Activated T-cell treated with anti-CD3 and anti-CD28 coated beads for 48 hours (primary cell): ENCODE measurements at places on chromosomes 7 and 10.
A peak's percentile ranks its signal among the peaks of the same experiment; 100 is the strongest.

- no peak for DNase-seq
Measured at GRCh38 chr7:29434380-29434768, 129.3 kb upstream of the PRR15 start.

- DNase-seq, result no peak
Measured at GRCh38 chr10:17240616-17241015, 12.6 kb downstream of the VIM start.

DNA sequence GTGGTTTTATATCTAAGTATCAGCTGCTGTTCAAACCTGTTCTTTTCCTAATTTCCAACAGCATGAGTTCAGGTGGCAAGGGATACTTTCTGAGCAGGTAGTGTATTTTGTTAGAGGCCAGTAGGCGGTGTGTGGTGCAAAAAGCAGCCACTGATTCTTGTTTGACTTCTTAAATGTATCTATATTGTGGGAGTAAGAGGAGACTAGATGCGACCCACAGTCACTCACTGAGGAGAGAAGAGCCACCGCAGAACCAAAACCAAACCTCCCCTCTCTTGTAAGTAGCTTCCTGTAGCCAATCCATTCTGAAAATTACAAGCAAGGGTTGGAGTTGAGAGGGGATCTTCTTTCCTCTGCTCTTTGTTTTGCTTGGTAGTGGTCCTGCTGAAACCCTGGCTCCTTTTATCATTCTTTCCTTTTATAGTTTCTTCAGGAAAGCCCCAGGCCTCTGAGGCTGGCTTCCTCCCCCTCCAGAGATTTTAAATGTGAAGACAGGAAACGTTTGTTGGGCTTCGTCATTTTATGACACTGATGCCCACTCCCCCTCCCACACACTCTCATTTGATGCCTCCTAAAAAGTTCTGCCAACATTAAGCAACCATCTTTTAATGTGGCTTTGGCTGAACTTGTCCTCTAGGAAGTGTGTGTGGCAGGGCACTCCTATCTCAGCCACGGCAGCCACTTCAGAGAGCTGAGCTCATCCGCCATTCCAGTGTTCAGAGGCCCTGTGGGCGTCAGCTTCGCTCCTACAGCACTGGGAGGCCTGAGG lies 566.0 kb downstream of the SUGCT start:
- DNase-seq, result no peak

DNA sequence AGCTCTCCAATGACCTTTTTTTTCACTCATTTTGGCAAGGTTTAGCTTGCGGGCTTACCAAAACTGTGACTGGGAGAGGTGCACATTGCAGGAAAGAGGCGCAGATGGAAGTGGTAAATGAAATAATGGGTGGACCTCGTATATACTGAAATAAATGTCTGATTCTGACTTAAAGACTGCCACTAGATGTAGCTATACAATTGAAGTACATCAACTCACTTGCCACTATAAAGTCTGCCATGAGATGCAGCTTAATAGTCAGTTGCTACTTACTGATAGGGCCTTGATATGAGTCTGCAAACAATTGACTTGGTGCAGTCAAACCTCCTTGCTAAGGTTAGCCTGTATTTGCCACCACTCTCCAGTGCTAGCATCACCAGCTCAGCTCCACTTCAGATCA lies 525.9 kb upstream of the MBL2 start:
- no peak for DNase-seq

GRCh38 chr10:74039561-74040145 lies 41.7 kb downstream of the VCL start:
- DNase-seq, result no peak

DNA sequence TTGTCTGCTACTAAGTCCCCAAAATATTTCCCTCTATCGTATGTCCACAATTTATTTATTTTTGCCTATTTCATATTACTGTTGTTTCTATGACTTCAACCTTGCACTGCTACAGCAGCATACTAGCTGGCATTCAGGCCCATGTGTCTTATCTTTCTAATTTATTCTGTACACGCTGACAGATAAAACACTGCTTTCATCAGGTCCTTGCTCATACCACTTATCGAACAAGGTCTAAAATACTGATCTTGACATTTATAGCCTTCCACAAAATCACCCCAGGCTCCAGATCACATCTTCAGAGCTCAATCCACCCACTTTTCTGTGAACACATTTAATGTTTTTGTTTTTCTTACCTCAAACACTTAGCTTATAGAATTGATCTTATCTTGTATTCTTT lies 374.6 kb downstream of the THSD7A start:
- no peak for DNase-seq

DNA sequence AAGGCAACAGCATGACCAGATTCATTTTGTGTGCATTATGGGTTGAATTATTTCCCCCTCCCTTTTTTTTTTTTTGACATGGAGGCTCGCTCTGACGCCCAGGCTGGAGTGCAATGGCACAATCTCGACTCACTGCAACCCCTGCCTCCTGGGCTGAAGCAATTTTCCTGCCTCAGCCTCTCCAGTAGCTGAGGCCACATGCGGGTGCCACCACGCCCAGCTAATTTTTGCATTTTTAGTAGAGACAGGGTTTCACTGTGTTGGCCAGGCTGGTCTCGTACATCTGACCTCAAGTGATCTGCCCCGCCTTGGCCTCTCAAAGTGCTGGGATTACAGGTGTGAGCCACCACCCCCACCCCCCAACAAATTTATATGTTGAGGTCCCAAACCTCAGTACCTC lies 42.0 kb downstream of the ZNF783 start:
- DNase-seq, result no peak

- DNase-seq, result no peak
Measured at GRCh38 chr7:89334797-89335196, 539.3 kb upstream of the TEX47 start.

GRCh38 chr10:63766745-63767137 lies 245.5 kb downstream of the REEP3 start:
- no peak for DNase-seq

DNA sequence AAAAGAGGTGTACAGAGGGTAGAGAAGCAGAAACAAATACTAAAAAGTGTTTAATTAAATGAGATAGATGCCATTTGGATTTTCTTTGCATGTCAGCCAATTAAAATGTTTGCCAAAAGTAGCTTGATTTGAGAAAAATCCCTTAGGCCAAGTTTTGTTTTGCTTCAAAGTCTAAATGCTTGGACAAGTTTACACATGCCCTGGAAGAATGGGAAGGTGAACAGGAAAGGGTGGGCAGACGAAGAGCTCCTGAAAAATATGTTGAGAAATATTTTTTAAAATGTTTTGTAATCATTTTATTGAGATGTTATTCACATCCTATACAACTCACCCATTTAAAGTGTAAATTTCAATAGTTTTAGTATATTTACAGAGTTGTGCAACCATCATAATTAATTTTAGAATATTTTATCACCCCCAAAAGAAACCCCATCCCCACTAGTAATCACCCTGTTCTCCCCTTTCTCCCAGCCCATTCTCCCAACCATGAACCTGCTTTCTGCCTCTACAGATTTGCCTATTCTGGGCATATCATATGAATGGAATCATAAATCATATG lies 98.5 kb upstream of the ANK3 start:
- no peak for DNase-seq

DNA sequence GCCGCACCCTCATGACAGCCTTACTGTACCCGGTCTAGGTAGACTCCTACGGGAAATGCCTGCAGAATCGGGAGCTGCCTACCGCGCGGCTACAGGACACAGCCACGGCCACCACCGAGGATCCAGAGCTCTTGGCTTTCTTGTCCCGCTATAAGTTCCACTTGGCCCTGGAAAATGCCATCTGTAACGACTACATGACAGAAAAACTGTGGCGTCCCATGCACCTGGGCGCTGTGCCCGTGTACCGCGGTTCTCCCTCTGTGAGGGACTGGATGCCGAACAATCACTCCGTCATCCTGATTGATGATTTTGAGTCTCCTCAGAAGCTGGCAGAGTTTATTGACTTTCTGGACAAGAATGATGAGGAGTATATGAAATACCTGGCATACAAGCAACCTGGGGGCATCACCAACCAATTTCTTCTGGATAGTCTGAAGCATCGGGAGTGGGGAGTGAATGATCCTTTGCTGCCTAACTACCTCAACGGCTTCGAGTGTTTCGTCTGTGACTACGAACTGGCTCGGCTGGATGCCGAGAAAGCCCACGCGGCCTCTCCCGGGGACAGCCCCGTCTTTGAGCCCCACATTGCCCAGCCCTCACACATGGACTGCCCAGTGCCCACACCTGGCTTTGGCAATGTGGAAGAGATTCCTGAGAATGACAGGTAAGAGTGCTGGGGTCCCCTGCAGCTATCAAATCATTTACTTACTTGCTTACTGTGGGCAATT lies 8.5 kb upstream of the CHCHD1 start:
- no peak for DNase-seq

DNA sequence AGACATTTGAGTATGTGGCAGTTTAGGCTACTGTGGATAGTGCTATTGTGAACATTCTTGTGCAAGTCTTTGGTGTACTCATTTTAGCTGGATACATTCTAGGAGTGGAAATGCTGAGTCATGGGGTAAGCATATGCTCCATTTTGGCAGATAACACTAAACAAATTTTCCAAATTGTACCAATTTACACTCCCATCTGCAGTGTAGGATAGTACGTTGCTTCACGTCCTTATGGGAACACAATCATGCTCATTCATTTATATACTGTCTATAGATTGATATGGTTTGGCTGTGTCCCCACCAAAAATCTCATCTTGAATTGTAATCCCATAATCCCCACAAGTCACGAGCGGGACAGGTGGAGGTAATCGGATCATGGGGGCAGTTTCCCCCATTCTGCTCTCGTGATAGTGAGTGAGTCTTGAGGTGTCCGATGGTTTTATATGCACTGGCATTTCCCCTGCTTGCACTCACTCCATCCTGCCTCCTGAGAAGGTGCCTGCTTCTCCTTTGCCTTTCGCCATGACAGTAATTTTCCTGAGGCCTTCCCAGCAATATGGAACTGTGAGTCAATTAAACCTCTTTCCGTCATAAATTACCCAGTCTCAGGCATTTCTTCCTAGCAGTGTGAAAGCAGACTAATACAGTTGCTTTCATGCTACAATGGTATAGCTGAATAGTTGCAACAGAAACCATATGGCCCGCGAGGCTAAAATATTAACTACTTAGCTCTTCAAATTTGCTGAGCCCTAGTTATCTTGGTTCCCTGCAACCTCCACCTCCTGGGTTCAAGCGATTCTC lies 25.6 kb downstream of the RNF216 start:
- no peak for DNase-seq

GRCh38 chr10:110056822-110057221 lies 49.0 kb downstream of the ADD3 start:
- no peak for DNase-seq

GRCh38 chr7:145175366-145175765 lies 339.5 kb upstream of the TPK1 start:
- DNase-seq, result no peak

DNA sequence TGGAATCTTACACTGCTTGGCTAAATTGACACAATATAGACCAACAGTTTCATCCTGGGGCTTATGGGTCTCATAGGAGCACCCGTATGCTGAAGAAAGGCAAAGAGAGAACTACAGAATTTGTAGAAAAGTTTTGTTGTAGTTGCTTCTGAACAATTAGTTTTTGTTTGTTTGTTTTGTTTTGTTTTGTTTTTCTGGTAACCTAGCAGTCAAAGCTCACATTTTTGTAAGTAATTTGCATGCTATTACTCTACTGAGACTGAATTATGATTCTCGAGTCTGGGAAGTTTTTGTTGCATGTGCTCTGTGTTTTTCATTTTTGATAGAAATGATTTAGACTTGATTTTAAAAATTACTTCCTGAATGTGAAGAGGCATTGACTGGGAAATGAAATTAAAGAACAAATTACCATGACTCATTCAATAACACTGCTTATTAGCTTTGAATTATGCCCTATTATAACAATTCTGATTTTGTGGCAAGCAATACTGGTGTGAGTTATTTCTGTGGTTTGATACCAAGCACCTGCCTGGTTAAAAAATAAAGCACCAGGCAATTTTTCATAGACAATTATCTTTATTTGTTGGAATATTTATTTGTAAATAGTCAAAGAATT lies 438 bp downstream of the LSMEM1 start:
- DNase-seq, result no peak

GRCh38 chr7:104231054-104232046 lies 23.5 kb upstream of the ORC5 start:
- peak; percentile 10 for DNase-seq

DNA sequence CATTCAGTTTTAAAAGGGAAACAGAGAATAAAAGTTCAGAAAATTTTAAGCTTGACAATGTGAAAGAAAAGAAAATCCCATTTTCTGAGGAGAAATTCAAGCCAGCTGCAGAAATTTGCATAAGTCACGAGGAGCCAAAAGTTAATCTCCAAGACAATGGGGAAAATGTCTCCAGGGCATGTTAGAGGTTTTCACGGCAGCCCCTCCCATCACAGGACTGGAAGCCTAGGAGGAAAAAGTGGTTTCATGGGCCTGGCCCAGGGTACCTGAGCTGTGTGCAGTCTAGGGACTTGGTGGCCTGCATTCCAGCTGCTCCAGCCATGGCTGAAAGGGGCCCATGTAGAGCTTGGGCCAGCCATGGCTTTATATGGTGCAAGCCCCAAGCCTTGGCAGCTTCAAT lies 59.6 kb upstream of the NXPH1 start:
- no peak for DNase-seq

DNA sequence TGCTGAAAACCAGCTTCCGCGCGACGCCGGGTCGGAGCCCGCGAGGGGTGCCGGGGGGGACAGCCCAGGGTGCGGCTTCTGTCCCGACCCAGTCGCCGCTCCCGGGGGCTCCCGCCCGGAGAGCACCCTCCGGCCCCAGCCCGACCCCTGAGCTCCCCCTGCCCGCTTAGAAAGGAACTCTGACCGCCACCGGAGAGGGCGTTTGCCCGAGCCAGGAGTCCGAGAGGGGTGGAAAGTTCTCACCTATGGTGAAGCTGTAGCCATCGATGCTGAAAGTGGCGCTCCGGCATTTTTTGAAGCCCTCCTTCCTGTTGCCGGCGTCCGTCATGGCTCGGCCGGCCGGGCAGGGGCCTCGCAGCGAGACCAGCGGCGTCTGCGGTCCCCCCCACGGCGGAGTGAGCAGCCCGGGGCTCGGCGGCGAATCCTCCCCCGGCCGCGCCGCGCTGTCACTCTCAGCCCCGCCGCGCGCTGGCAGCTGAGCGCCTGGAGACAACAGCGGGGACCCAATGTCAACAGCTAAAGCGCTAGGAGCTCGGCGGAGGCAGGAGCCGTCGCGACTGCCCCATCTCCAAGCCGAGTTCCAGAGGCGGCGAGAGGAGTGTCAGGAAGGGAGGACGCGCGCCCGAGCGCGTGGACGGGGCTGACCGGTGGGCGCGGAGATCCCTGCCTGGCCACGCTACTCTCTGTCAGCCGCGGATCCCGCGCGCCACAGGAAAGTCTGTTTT lies 191.6 kb downstream of the LSM5 start:
- DNase-seq, result no peak

DNA sequence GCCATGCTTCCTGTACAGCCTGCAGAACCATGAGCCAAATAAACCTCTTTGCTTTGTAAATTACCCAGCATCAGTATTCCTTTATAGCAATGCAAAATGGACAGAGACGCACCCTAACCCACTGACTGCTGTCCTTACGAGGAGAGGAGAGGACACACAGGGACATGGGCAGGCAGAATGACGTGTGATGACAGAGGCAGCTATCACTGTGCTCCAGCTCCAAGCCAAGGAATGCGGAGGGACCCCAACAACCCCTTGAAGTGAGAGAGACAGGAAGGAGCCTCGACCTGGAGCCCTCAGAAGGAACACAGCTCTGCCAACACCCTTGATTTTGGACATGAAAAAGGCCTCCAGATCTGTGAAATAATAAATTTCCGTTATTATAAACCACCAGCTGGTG lies 46.6 kb upstream of the EBF3 start:
- DNase-seq, result no peak
